ENCODE measurements at places on chromosomes 4 and X.

GRCh38 chr4:65580551-65580950, 89.7 kb downstream of the EPHA5 start:
- DNase-seq, result no peak

- DNase-seq, result no peak
These were observed 207.0 kb downstream of the LDB2 start for GRCh38 chr4:16691450-16691849.

GRCh38 chrX:118632862-118633261, 94.5 kb upstream of the IL13RA1 start:
- no peak for DNase-seq

GRCh38 chr4:100786481-100786880, 268.7 kb upstream of the EMCN start:
- DNase-seq, result no peak

GRCh38 chr4:182823576-182823975, 93.6 kb downstream of the DCTD start:
- DNase-seq, result no peak

GRCh38 chrX:10769195-10769594, 148.8 kb upstream of the MID1 start:
- no peak for DNase-seq

- no peak for DNase-seq
These were observed 15.3 kb downstream of the TMEM175 start for GRCh38 chr4:947491-947971.

GRCh38 chr4:11470438-11471045, 41.8 kb upstream of the HS3ST1 start:
- DNase-seq, result no peak

DNA sequence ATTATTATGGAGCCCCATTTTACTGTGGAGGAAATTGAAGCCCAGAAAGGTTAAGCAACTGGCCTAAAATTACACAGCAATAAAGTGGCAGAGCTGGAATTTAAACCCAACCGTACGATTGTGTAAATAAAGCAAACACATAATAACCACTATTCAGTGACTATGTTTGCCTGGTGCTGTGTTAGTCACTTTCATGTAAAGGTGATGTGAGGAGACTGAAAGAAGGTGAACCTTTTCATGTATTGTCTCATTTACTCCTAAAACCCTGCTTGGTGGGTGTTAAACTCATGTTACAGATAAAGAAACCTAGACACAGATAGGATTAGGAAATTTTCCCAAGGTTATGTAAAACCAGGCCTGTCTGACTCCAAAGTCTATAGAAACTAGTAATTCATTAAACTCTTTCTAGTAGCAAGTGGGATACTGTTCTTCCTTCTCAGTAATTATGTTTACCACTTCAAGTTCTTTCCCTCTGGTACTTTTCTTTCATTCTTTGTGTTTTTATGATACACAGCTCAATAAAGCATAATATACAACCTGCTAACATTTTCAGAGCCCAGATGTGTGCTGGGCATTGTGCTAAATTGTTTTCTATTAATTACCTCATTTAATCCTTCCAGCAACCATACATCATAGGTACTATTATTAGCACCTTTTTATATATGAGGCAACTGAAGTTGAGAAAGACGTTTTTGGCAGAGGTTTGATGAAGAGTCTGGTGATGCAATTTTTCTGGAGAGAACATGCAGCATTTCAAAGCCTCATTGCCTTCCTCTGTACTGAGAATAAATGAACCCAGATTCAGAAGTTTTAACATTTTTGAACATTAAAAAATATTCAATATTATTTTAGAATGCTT, 202.7 kb downstream of the SPRY1 start:
- no peak for DNase-seq

DNA sequence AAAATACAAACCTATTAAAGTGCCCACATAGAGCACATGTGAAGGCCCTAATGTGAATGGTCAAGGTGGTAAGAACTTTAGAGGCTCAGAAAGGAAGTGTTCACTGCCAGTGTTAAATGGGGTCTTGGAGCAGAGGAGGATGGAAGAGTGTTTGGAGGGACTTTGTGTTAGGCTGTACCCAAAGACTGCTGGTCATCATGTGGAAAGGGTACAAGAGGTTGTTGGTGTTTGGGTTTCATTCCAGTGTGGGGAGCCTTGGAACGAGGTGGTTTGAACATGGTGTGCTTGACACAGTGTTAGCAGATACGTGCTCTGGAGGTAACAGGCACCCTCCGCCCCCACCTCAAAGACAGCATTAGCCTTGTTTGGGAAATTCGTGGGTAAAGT, 73.1 kb downstream of the RAPGEF2 start:
- no peak for DNase-seq

- DNase-seq, result no peak
These were observed 1.7 kb upstream of the GTPBP6 start for GRCh38 chrX:320126-320783.

DNA sequence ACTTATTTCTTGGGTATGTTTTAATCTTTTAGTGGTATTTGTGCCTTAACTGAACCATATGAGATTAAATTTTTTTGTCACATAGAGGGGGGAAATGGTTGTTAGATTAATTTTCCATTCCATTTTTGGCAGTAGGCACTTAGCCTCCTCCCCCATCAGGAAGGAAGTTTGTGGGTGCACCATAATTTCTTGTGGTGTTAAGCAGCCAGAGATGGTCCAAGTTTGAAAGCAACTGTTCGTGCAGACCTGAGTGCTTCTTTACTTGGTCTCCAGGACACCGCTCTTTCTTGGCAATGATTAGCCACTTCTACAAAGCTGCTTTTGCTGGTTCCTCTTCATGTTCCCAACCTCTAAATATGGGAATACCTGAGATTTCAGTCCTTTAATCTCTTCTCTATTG, 92.7 kb upstream of the RPL34 start:
- no peak for DNase-seq

GRCh38 chr4:97028785-97029184, 1114.5 kb downstream of the STPG2 start:
- DNase-seq, result no peak

- no peak for DNase-seq
These were observed 144.9 kb downstream of the FHIP1A start for GRCh38 chr4:151553874-151554273.

- DNase-seq, result no peak
These were observed 319.1 kb downstream of the RAPGEF2 start for GRCh38 chr4:159422019-159422418.

- DNase-seq, result no peak
These were observed 880.6 kb upstream of the FRG1 start for GRCh38 chr4:189060104-189060503.

DNA sequence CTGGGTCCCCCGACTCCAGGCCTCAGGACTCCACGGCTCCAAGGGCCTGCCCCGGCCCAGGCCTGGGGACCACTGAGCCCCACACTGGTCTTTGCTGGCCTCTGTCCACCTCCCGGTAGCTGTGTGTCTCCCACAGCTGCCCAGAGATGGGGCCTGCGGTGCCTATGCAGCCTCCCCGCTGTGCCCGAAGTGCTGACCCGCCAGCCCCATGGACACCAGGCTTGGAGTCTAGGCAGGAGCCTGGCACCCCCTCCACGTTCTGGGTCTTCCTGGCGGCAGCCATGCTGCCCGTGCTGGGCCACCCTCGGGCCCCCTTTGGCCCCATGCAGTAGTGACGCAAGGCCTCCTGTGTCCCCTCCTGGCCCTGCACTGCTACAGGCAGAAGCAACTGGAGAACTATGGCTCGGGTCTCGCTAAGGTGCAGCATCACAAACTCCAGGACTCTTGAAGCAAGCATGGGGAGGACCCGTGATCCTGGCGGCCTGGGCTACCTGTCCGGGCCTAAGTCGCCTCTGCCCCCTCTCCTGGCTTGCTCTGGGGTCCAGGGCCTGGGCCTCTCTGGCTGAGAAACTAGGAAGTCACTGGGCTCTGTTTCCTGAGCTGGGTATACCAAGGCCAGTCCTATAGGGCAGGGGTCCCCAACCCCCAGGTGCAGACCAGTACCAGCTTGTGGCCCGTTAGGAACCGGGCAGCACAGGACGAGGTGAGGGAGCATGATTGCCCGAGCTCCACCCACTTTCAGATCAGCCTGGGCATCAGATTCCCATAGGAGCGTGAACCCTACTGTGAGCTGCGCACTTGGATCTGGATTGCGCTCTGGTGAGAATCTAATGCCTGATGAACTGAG, 917 bp downstream of the MYL5 start:
- DNase-seq, result no peak

- no peak for DNase-seq
These were observed 210.3 kb upstream of the SPIN4 start for GRCh38 chrX:63561425-63561824.

DNA sequence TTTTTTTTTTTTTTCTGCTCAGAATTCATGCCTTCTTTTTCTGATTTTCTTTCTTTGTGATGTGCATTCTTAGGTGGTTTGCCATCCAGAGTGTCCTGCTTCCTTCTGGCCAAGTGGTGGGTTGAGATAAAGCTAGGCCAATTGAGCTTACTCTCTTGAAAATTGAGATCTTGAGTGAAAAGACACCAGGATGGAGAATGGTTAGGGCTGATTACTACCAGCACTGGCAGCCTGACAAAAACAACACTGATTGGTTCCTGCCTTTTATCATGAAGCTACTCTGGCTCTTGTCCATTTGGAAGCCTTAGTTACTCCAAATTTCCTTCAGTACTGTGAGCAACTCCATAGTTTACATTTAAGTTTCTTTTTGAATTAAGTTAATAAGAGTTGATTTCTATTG, 404.0 kb downstream of the PPARGC1A start:
- DNase-seq, result no peak

DNA sequence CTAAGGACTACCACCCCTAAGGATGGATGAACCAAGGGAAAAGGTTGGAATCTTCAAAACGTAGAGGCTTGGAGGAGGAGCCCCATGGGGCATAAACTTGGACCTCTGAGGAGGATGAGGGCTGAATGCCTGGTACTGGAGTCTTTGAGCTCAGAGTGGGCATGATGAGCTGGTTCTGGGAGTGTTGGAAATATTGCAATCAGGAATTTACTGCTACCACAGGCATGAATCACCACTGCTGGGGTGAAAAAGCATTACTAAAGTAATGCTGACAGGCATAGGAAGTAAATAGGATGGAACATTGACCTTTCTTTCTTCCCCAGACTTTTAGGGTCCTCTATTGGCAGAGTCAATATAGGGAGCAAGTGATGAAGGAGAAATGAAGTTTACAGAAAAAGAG, 105.8 kb upstream of the RPS6KA3 start:
- DNase-seq, result no peak

DNA sequence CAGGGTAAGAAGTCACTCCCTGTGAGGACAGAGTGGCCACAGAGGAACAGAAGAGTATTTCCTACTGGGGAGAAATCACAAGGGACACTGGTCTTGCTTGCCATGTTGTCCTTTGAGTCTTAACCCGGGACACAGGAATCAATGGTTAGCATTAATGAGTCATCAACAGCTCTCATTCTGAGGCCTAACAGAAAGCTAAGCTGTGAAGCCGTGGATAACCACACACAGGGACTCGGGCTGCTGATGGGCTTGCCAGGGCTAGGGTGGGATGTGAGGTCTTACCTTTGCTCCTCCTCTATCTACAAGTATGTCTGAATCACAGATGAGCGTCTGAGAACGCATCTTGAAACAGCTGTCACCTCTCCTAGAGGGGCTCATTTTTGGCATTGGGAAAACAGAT, 22.2 kb downstream of the HELT start:
- no peak for DNase-seq

- DNase-seq, result no peak
These were observed 5.7 kb downstream of the FAM120C start for GRCh38 chrX:54177306-54177705.

- no peak for DNase-seq
These were observed 2.9 kb downstream of the TMEM129 start for GRCh38 chr4:1718095-1718850.

GRCh38 chr4:106277140-106277675, 38.8 kb downstream of the TBCK start:
- DNase-seq, result no peak

- no peak for DNase-seq
These were observed 53.2 kb downstream of the PPM1K start for GRCh38 chr4:88230969-88231771.

GRCh38 chr4:183106839-183107238, 7.8 kb downstream of the WWC2 start:
- DNase-seq, result no peak

DNA sequence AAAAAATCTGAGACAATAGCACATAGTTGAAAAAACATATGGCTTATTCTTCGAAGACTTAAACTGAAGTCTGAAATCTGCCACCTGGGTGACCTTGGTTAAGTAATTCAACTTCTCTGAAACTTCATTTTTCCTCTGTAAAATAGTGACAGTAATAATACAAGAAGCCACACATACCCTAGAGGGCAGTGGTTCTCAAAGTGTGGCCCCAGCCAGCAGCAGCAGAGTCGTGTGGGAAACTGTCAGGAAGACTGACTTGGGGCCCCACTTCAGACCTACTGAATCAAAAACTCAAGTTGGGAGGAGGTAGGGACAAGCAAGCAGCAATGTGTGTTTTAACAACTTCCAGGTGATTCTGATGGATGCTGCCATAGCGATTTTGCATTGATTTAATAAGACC, 249.9 kb downstream of the HNRNPD start:
- no peak for DNase-seq

All from nucleus accumbens (tissue), 56 donors.